Spinal cord (tissue), 10 donors: ENCODE measurements at places on chromosomes 6 and 20. TPM values are rescaled to one million over a fixed set of nuclear protein-coding genes. Genes with fewer than 3 reads are reported as not detected.

The NNAT gene
- 1,965 TPM for total RNA-seq

DNA sequence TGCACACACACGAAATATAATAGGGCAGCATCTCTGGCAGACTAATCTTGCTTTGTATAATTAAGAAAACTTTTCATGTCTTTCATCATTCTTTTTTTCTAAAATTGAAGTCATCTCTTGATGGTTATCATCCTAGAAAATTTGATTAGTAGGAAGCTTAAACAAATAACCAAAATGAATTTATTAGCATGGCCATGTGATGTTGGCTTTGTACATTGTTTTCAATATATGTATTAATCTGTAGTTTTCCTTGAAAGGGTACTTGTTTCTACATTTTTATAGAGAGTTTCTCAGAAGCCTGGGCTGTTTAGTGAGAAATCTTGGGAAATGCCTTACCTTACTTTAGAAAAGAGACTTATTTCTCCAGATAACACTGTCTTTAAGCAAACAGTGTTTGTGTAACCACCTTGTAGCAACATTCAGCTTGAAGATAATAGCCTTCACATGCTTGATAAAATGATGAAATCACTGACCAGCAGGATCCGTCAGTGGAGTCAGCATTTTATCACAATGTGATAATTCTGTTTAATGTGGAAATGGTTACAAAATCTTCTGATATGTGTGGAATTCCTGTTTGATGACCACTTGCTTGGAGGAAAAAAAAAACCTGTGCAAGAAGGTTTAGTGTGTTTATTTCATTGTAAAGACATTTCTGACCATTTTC is 147.8 kb downstream of the MACROD2 start:
- no peak for DNase-seq

DNA sequence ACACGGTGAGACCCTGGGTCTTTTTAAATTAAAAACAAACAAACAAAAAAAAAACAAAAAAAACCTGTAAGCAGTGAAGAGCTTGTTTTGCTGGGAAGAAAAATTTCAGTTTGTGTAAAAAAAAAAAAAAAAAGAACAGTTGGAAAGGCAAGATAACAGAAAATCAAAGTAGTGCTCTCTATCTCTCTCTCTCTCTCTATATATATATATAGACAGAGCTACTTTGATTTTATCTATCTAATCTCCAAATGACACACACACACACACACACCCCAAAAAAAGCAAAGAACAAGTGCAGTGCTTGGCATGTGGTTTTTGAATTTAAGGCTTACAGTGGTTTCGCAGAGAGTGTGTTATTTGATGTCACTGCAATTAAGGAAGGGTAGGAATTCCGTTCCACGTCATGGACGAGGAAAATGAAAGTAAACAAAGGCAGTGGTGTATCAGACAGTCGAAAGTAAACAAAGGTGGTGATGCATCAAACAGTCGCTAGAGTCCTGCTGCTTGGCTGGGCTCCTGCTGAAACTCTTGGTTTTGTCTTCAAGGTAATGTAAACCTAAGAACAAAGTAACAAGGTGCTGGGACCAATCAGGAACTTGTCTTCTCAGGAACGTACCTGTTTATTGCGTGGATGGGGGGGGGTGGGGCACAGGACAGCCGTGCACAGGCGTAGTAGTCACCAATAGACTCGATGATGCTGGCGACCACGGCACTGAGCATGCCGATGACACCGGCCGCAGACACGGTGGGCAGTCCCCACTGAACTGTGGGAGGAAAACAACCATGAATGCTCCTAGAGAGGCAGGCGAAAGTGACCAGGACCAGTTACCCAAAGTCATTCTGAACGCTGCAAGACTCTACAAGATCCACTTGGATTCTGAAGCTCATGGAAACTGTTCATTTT is 131.8 kb downstream of the SLC23A2 start:
- no peak for DNase-seq

The TM9SF4 gene
- total RNA-seq = 40.1 TPM

- DNase-seq = no peak
These were observed 215.2 kb downstream of the TAF4 start for GRCh38 chr20:61850457-61850856.

DNA sequence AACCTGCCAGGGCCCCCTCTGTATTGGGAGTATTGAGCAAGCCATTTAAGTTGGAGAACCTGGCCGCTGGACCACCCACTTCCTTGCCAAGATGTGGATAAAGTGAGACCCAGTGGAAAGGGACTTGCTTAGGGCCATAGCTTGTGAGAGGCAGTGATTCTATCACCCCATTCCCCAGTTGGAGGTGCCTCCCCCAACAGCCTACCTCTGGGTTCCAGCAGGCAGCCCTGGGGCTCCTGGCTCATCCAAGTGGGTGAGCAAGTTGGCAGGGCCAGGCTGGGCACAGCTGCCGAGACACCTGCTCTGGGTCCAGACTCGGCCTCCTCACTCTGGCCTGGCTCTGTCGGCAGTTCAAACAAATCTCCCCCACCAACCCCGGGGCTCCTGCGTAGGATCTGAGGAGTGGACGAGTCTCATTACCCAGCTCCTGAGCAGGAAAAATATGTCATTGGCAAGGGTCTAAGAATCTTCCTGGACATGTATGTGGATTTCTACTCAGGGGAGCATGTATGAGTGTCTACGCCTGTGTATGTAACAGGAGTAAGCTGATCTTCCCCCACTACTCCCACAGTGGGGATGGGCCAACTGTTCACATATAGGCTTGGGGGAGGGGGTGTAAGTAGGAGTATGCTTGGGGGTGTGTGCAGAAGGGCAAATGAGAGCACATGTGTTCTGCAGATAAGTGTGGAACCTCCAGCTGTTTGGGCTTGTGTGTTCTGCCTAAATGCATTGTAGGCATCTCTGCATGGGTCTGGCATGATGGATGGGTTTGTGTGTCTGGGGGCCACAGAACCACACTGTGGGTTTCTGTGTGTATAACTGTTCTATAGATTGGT is 1.9 kb downstream of the ID1 start:
- no peak for DNase-seq

The CD24 gene
- 285 TPM for total RNA-seq

DNA sequence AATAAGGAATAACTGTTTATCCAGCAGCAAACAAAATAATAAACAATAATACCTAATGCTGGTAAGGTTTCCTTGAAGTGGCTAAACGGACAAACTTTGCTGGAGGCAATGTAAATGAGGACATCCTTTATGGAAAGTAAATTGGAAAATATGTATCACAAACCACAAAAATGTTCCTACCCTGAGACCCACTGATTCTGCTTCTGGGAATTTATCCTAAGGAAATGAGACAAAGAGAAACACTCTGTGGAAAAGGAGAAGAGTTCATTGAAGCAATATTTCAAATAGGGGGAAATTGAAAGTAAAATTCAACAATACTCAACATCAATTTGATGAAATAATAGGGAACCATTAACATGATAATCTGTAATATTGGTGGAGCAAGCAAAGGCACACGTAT is 37.9 kb downstream of the MAFB start:
- no peak for DNase-seq

DNA sequence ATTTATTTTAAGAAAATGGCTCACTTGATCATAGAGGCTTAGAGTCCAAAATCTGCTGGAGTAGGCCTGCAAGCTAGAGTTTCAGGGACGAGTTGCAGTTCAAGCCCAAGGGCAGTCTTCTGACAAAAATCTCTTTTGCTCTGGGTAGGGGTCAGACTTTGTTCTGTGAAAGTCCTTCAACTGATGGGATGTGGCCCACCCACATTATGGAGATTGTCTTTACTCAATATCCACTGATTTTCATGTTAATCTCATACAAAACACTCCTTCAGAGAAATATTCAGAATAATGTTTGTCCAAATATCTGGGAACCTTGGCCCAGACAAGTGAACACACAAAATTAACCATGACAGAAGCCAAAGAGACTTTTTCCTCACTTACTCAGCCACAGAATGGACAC is 98.6 kb upstream of the RSPO3 start:
- no peak for DNase-seq

The KHDC1L gene
- total RNA-seq = 0.83 TPM

DNA sequence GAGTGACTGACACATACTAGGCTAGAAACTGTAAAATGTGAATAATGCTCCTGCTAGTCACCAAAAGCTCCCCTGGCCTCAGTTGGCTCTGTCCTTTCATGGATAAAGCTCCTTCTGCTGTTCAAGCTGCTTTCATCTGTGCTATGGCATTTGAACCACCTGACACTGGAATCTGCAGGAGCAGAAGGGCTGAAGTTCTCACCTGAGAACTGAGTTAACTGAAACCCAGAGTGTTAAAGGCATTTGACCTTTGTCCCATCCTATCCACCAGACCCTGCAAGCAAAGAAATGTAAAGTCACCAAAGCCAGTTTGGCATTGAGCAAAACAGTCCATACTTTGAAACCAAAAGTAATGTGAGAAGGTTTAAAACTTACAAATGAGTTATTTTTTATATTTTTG is 77.7 kb downstream of the BMP2 start:
- no peak for DNase-seq

GRCh38 chr6:41199552-41200246 is 1.2 kb downstream of the TREML2 start:
- no peak for DNase-seq

GRCh38 chr20:49123982-49124381 is 64.2 kb downstream of the STAU1 start:
- no peak for DNase-seq

The WFDC5 gene
- total RNA-seq = 0.28 TPM

The USP49 gene
- total RNA-seq = 7.0 TPM

DNA sequence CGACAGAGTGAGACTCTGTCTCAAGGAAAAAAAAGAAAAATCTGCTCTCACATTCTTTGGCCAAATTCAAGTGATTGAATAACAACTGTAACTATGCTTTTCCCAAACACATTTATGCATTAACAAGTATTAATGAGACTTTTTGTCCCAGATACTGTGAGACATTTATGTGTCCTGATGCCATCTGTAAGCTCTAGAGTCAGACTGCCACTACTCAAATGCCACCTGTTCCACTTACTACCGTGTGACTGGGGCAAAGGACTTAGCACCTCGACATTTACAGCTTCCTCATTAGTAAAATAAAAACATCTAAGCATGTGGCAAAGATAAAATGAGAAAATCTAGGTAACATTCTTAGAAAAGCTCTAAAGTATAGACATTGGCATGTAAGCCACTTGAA is 178.1 kb upstream of the MARCKS start:
- no peak for DNase-seq

GRCh38 chr6:151196555-151196954 is 43.2 kb upstream of the AKAP12 start:
- no peak for DNase-seq

- DNase-seq = no peak
These were observed 29.5 kb upstream of the SPDEF start for GRCh38 chr6:34585512-34586061.

GRCh38 chr6:56795466-56796195 is 152.9 kb upstream of the DST start:
- DNase-seq = no peak

GRCh38 chr20:58014628-58015315 is 213.7 kb downstream of the ANKRD60 start:
- no peak for DNase-seq

- no peak for DNase-seq
These were observed 35.1 kb upstream of the MYL9 start for GRCh38 chr20:36506253-36506652.

DNA sequence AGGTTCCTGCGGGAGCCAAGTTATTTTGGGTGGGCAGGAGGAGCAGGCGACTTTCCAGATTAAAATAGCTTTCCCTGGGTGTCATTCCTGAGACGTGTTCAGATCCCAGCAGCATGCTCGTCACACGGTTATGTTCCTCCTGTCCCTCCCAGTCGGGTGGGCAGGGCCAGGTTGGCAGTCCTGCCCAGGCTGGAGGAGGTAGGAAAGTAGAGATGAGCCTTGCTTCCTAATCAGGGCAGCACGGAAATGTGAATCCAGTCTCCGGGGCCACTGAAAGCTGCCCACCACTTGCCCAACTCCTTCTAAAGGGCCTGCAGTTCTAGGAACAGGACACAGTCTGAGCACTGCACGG is 137.0 kb downstream of the MRPL14 start:
- no peak for DNase-seq

- no peak for DNase-seq
These were observed 52.0 kb downstream of the MYLIP start for GRCh38 chr6:16180696-16181438.

GRCh38 chr20:47335251-47336128 is 21.0 kb downstream of the ZMYND8 start:
- DNase-seq = peak; percentile 78

DNA sequence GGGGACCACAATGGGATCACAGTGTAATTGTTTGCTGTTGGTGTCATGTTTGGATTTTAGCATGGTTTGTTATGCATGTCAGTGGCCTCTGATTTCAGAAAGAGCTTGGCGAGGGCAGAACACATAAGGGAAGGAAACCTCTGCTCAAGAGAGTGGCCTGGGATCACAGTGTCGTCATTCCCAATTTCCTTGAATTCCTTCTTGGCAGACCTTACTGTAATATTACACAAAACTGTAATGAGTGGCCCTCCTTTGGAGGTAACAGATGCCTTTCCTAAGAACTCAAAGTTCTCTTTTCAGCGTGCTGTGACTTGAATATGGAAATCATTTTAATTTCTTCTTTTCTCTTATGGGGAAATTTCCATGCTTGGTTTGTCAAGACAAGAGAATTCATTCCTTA is 46.9 kb downstream of the JAG1 start:
- no peak for DNase-seq

- DNase-seq = no peak
These were observed 14.7 kb upstream of the CHD6 start for GRCh38 chr20:41632896-41633295.

DNA sequence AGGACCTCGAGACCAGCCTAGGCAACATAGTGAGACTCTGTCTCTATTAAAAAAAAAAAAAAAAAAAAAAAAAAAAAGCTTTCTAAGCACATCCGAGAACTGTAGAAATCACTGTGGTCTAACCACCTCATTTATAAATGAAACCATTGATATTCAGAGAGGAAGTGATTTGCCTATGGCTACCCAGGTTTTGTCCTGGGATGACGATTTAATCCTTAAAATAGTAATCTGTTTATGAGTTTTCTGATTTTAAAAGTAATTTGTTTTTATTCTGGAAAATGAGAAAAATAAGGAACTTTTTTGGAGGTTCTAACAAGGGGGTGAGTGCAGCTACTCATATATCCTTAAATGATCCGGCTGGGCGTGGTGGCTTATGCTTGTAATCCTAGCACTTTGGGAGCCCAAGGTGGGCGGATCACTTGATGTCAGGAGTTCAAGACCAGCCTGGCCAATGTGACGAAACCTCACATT is 6.5 kb upstream of the BTN3A2 start:
- no peak for DNase-seq
